ENCODE measurements at places on chromosomes 3 and 15. TPM values are rescaled to one million over a fixed set of nuclear protein-coding genes. Genes with fewer than 3 reads are reported as not detected.
A peak's percentile ranks its signal among the peaks of the same experiment; 100 is the strongest.

GRCh38 chr3:14509796-14510100, 30.4 kb downstream of the GRIP2 start:
- no peak for DNase-seq

- no peak for DNase-seq
Observed at GRCh38 chr3:132090921-132091320, 56.1 kb upstream of the CPNE4 start.

DNA sequence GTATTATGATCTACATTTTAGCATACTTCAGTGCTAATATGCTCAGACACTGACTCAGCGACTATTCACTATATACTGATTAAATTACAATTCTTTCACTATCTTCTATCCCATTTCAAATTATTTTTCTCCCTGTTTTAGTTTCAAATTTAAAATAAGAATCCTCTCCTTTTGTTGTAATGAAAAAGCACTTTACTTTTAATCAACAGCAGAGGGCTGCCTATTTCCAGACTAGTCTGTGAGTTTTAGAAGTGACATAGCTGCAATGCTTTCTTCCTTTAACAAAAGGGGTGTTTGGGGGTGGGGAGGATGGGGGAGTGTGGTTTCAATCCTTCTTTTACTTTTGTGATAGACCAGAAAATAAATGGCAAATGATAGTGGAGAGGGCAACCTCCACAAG, 2.4 kb downstream of the NEDD4 start:
- no peak for DNase-seq

The GHSR gene
- total RNA-seq: not detected

GRCh38 chr3:30986551-30986950, 92.1 kb upstream of the GADL1 start:
- DNase-seq: no peak

The LRRC34 gene
- total RNA-seq: 1.2 TPM

- peak; percentile 59 for DNase-seq
Observed at GRCh38 chr3:132543011-132543739, 53.9 kb upstream of the ACKR4 start.

The TRH gene
- not detected for total RNA-seq

The MYH15 gene
- 1.2 TPM for total RNA-seq

- DNase-seq: no peak
Observed at GRCh38 chr3:130558366-130558765, 41.4 kb downstream of the COL6A6 start.

The CPA3 gene
- total RNA-seq: not detected

DNA sequence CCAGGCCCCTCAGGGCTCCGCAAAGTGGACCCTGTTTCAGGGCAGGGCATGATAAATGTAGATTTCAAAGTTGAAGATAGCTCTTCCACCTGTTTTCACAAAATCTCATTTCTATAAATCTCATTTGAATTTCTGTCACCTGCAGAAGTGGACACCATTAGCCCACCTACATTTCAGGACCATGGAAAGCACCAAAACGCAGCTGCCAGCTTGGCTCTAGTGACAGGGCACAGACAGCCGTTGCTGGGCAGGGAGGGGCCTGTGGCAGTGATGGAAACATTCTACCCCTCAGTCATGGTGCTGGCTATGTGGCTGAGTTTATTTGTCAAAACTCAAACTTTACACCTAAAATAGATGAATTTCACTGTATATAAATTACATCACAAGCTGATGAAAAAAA, 40.4 kb downstream of the PRR23E start:
- DNase-seq: no peak

DNA sequence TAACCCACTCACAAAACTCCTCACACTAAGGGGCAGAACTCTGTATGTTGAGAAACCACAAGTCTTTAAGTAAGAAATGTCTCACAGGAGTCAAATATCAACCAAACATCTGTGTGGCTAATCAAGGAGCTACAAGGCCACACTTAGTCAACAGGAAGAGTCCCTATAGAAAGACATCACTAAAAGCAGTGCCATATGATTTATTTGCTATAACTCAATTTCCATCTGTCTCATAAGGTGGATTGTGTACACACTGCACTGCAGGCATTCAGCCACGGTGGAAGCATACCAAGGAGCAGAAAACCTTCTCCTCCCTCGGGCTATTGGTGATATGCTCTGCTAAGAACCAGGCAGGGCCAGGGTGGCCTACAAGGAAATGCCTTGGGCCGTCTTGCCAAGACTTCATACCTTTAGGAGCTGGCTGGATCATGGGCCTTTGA, 197.6 kb upstream of the CFAP20DC start:
- DNase-seq: no peak

The BRK1 gene
- 81.9 TPM for total RNA-seq

The KIF23 gene
- 82.5 TPM for total RNA-seq

DNA sequence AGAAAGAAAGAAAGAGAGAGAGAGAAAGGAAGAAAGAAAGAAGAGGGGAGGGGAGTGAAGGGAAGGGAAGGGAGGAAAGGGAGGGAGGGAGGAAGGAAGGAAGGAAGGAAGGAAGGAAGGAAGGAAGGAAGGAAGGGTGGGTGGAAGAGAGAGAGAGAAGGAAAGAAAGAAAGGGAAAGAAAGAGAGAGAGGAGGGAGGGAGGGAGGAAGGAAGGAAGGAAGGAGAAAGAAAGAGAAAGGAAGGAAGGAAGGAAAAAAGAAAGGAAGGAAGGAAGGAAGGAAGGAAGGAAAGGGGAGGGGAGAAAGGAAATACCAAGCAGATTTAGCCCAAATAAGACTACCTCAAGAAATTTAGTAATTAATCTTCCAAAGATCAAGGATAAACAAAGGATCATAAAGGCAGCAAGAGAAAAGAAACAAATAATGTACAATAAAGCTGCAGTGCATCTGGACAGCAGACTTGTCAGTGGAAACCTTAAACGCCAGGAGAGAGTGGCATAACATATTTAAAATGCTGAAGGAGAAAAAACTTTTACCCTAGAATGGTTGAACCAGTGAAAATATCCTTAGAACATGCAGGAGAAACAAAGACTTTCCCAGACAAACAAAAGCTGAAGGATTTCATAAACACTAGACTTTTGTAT, 427.6 kb downstream of the TBL1XR1 start:
- DNase-seq: no peak

DNA sequence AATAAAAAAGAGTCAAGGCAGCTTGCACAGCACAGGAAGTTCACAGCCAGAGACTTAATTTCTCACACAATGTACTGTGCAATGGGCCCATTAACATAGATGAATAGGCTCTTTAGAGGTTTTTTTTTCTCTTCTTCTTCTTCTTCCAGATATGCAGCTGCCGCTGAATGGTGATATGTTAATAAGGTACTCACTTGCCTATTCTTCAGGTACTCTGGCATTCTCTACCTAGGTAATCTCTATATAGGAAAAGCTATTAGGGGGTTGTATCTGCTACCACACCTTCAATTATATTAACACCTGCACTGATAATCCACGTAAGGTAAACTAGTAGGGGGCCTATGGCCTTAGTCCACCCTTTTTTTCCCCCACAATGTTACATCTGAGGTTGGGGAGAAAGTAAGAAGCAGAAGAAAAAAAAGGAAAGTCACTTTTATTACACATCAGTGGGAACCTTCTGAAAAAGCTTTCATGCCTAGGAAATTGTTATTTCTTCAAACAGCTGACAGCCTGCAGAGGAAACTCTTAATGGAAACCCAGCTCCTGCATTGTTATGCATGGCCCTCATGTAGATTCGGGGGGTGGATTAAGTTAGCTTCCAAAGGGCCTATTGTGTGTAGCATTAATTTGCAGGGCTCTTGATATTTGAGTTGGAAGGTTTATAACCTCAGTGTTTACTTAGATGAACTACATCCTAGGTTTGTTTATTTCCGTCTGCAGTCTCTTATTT, 525.5 kb downstream of the ZIC1 start:
- DNase-seq: no peak

Measured in Panc1 (cell line).